ENCODE measurements at places on chromosomes 5 and 9.

GRCh38 chr9:71191708-71192107, 70.3 kb upstream of the TRPM3 start:
- no peak for DNase-seq

DNA sequence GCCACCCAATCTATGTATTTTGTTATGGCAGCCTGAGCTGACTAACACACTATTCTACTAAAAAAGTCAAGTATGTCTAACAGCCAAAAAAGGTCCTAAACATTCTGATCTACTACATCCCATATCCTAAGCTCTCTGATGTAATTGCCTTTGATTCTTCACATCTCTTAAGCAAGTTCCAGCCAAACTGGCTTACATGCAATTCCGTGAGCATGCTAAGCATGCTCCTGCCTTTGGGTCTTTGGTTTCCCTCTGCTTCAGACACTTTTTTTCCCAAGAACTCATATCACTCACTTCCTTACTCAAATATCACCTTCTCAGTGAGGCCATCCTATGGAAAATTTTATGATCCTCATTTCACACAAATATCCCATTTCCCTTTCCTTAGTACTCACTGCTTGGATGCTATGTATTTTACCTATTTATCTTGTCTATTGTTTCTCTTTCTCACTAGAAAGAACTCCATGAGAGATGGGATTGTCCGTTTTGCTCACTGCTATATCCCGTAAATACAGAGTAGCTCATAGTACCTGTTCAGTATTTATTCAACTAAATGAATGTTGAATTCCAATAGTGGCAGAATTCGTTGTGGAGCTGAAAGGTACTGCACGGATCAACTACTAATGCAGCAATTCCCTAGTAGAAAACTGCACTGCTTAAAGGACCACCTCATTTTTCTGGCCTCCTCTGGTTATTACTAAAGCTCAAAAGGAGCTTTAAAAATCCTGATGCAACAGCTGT, 2.3 kb upstream of the SLC12A2 start:
- no peak for DNase-seq

DNA sequence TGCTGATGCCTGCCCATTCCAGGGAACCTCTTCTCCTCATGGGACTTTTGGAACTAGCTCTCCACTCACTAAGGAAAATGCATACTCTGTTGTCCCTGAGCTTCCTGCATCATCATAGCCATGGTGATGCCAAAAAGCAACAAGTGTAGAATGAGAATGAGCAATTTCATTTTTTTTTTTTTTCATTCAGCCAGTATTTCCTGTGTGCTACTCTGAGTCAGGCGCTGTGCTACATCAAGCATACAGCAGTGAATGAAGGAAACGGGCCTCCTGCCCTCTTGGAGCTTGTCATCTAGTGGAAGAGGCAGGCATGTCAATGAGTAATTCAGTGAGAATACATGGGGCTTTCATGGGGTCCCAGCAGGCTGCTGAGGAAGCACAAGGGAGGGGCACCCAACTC, 483.1 kb downstream of the BNC2 start:
- DNase-seq: no peak

DNA sequence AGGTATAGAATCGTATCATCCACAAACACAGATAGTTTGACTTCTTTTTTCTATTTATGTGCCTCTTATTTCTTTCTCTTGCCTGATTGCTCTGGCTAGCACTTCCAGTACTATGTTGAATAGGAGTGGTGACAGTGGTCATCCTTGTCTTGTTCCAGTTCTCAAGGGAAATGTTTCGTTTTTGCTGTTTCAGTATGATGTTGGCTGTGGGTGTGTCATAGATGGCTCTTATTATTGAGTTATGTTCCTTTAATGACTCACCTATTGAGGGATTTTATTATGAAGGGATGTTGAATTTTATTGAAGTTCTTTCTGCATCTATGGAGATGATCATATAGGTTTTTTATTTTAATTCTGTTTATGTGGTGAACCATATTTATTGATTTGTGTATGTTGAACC, 70.3 kb downstream of the ENC1 start:
- no peak for DNase-seq

DNA sequence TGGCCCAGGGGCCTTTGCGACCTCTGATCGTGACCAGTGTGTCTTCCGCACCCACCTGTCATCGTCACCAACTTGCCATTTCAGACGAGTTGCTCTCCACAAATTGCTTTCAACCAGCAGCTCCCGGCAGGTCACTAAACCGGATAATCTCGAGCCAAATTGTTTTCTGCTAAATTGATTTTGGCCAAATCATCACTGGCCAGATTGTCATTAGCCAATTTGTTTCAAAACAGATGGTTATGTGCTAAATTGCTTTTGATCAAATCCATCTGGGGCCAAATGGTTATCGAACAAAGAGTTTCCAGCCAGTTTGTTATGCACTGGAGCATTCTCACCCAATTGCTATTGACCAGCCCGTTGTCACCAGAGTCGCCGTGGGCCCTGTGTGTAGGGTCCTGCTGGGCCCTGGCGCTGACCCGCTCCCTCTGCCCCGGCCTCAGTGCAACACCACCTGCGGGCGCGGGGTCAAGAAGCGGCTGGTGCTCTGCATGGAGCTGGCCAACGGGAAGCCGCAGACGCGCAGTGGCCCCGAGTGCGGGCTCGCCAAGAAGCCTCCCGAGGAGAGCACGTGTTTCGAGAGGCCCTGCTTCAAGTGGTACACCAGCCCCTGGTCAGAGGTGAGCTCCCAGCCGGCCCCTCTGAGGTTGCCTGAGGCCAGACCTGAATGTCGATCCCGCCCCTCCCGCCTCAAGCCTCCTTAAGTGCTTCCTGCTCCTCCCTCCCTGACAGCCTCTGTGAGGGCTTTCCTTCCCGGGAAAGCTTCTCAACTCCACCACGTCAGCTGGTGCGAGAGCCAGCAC, 35.6 kb downstream of the ADAMTSL2 start:
- DNase-seq: no peak

DNA sequence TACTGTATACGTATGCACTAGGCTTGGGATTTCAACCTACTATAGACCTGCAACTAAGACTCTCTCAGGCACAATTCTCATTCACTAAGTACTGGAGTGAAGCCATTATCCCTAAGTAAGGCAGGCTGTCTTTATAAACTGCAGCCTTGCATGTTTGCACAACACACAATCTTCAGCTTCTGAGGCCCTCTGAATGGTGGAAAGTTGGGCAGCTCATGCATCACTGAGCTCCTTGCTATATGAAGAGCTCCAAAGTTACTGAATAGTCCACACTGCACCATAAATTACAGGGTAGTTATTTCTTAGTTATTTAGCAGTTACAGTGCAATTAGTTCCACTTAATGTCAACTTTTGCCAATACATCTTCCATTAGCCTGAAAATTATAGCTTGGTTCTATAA, 384.6 kb downstream of the BRINP1 start:
- DNase-seq: no peak

DNA sequence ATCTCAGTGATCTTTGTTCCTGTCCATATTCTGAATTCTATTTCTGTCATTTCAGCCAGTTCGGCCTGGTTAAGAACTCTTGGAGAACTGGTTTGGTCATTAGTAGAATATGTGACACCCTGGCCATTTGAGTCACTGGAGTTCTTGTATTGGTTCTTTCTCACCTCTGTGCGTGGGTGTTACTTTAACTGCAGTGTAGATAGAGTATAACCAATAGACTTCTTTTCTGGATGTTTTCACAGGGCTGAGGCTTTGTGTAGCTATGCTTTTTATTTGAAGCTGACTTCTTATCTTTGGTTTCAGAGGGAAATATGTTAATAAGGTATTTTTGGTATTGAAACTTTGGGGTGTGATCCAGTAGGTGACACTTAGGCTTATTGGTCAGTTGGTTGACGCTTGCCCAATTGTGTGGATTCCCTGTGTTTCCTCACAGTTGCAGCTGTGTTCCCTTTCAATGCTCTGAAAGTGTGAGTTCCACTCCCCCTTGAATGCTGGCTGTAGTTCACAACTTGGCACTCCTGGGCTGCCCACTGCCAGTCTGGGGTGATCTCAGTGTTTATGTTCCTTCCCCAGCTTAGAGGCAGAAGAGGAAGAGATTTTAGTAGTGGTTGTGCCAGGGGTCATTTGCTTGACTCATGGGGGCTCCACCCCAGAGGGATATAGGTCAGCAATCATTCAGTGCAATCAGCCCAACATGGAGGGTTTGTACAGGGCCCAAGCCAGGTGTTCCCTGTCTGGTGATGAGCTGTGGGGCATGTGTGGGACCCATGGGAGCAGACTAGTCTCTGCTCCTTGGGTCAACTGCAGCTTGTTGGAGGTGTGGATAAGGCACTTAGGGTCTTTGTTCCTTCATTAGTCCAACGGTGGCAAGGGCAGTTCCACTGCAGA, 34.9 kb upstream of the TEK start:
- DNase-seq: no peak

DNA sequence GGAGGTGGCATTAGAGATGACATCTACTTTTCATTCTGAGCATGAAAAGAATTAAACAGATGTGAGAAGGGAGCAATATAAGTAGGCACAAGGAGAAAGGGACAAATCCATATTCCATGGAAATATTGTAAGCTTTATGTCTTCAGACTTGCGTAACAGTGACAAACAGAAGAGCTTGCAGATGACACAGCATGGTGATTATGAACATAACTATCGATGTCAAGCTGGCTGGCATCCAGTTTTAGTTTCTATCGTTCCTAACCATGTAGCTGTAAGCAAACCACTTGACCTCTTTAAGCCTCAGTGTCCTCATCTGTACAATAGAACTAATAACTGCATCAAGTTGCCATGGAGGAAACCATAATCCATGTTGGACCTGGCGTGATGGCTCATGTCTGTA, 246.7 kb upstream of the ADRA1B start:
- DNase-seq: no peak

- DNase-seq: no peak
Observed at GRCh38 chr5:136927571-136927970, 562.2 kb upstream of the TRPC7 start.

DNA sequence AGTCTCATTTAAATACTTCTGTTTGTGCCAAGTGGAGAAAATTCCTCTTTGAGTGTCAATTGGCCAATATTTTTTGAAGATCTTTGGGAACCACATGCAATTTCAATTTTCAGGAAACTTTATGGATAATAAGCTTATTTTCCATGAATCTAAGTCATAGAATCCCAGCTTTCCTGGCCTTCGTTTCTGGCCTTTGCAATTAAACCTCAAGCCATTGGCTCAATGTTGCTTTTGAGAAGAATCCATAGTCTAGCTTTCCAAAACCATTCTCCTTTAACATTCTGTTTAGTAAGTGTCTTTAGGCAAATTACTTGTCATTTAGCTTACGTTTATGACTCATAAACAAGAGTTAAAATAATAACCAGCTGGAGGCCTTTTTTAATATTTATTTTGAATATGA, 145.0 kb upstream of the FTMT start:
- DNase-seq: no peak

GRCh38 chr9:105515811-105516413, 42.0 kb upstream of the FKTN start:
- no peak for DNase-seq

- no peak for DNase-seq
Observed at GRCh38 chr5:148290271-148291195, 21.7 kb upstream of the SPINK7 start.

GRCh38 chr9:120926397-120926928, at the start of gene TRAF1:
TSS of gene TRAF1 (minus strand) at chr9:120926796. CDS start at chr9:120926075, 721 bp downstream.
- DNase-seq: no peak

- DNase-seq: no peak
Observed at GRCh38 chr9:21624675-21625644, 142.8 kb upstream of the IFNE start.

DNA sequence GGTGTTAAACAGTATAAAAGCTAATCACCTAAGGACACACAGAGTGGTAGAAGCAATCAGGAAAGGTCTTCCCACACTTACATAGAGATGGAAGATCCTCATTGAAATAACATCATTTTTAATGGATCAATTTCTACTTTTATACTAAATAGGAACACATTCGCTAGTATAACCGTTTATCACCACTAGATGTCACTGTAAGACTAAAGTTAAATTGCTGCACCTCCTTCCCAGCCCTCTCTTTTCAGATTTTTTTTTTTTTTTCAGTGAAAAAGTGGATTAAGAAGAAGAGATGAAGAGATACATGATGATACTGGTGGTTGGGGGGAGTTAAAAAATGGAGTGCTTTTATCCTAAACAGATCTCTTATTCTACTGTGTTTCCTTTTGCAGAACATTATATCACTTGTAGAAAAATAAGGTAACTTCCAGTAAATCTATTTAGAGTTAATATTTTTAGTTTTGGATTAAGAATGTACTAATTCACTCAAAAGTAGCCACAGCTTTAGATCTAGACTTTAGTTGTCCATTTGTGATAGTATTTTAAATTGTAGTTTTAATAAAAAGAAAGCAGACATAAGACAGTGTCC, 116.9 kb upstream of the ARRDC3 start:
- no peak for DNase-seq

DNA sequence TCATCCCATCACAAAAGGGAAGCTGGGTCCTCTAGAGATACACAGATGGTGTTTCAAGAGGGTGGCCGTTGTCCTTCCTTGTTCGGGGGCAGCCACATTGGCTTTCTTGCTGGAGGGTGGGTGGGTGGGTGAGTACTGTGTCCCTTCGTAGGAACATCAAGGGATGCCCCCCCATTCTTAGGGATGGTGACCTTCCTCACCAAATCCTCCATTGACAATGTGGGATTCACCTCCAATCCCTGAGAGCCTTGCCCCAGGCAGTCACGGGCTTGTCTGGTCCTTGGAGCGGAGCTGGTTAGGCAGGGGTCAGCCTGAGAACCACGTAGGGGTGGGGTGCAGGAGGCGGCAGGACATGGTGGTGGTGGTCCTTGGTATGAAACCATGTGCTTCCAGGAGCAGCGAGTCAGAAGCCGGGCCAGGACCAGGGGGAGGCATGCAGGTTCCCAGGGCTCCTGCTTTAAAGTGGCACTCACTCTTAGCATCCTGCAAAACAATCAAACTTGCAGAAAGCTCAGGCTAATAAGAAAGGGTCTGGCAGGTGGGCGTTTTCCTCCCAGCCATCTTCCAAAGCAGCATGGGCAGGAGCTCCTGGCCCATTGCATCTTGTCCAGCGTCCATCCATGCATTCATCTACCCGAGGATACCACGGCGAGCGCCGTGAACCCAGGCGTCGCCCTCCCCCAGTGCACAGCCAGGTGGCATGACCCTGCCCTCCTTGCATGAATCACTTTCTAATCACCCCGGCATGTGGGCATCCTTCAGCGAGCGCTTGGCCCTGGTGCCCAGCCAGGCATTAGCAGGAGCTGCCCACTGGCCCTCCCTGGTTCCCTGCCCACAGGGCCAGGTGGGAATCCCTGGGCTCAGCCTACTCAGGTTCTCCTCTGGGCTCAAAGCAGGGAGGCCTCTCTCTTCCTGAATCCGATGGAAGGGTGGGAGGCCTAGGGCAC, 76.4 kb downstream of the NTNG2 start:
- DNase-seq: no peak

DNA sequence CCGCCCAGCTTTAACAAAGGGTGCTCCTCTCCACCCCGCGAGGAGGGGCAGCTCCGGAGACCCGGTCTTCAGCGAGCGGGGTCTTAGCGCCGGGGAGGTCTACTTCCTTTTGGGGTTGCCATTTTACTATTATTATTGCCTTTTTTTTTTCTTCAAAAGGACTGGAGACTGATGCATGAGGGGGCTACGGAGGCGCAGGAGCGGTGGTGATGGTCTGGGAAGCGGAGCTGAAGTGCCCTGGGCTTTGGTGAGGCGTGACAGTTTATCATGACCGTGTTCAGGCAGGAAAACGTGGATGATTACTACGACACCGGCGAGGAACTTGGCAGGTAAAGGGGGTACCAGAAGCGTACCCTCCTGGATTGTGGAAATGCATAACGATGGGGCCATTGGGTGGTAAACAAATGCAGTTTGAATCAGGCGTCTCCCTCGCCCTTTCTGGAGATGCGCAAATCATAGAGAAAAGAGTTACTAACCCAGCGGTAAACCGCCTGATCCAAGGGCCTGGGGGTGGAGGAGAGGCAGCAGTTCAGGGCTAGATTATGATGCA, 1.2 kb downstream of the DAPK1 start:
- DNase-seq: no peak

- DNase-seq: no peak
Observed at GRCh38 chr5:164357395-164358033, 852.1 kb downstream of the MAT2B start.
